GOT3 (cell line): ENCODE measurements at places on chromosomes 12 and 14.

DNA sequence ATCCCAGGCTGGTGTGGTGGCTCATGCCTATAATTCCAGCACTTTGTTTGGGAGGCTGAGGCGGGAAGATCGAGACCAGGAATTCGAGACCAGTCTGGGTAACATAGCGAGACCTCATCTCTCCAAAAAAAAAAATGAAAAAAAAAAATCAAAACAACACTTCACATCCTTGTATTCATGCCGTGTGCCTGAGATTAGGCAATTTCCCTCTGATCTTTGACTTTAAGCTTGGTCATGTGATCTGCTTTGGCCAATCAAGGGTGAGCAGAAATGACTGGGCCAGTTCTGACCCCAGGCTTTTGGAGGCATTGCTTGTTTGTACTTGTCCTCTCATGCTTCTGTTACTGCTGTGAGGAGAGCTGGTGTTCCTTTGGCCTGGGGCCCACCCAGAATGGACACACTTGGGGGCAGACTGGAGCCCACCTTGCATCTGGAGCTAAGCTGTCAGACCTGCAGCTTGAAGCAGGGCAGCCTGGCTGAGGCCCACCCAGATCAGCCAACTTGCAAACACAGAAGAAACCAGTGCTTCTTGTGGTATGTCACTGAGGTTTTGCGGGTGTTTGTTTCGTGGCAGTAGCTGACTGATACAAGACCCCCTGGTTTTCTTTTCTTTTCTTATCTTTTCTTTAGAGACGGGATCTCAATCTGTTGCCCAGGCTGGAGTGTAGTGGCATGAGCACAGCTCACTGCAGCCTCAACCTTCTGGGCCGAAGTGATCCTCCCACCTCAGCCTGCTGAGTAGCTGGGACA, 29.7 kb upstream of the TBX3 start:
- DNase-seq, result no peak

GRCh38 chr12:26205941-26206340, 10.6 kb downstream of the SSPN start:
- no peak for DNase-seq

- no peak for DNase-seq
These were observed 649 bp downstream of the AQP6 start for GRCh38 chr12:49973361-49973830.

DNA sequence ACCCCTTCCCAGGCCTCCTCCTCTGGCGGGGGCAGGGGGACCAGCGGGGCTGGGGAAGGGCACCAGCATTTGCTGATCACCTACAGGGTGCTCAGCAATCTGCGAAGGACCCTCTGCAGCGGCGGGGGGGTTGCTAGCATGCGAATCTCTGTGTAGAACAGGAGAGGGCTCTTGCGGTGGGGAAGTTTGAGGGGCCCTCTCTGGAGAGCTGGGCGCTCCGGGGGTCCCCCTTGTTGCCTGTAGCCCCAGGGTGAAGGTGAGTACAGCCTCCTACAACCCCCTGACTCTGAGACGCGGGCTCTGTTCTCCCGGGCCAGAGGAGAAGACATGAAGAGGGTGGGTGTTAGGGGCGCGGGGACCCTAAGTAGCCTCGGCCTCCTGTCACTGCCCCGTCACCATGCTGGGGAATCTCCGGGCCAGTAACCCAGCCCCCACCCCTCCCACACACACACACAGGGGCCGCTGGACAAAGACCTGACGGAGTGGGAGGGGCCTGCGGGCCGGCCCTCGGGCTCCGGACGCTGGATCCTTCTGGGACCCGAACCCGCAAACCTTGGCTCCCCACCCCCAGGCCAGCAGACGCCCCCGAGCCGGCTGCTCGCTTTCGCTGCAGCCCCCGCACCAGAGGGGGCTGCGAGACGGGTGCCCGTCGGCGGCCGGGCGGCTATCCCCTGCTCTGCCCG, 734 bp downstream of the FIGNL2 start:
- no peak for DNase-seq

DNA sequence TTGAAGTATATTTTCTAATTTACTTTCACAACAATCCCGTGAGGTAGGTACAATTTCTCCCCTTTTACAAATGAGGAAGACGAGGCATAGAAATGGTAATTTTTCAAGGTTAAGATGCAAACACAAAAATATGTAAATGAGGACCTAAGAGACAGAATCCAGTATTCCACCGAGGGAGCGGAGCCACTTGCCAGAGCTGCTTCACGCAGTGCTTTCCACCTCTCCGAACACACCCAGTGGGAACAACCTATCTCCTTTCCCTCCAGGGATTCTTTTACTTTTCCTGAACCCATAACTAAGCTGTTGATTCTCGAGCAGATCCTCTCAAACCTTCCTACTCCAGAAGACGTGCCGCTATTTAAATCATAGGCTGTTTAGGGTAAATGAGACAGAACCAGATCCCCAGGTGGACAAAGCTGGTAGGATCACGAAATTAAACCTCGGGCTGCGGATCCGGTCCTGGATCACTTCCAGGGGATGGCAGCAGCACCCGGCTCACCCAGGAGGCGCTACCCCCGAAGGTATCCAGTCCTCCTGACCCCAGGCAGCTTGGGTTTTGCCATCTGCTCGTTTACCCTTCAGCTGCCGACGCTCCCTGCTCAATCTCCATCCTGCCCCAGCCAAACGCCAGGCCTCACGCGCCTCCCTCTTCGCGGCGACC, 1.5 kb downstream of the DDHD1 start:
- DNase-seq, result no peak

GRCh38 chr12:107525719-107526554, 159.7 kb upstream of the PWP1 start:
- no peak for DNase-seq

DNA sequence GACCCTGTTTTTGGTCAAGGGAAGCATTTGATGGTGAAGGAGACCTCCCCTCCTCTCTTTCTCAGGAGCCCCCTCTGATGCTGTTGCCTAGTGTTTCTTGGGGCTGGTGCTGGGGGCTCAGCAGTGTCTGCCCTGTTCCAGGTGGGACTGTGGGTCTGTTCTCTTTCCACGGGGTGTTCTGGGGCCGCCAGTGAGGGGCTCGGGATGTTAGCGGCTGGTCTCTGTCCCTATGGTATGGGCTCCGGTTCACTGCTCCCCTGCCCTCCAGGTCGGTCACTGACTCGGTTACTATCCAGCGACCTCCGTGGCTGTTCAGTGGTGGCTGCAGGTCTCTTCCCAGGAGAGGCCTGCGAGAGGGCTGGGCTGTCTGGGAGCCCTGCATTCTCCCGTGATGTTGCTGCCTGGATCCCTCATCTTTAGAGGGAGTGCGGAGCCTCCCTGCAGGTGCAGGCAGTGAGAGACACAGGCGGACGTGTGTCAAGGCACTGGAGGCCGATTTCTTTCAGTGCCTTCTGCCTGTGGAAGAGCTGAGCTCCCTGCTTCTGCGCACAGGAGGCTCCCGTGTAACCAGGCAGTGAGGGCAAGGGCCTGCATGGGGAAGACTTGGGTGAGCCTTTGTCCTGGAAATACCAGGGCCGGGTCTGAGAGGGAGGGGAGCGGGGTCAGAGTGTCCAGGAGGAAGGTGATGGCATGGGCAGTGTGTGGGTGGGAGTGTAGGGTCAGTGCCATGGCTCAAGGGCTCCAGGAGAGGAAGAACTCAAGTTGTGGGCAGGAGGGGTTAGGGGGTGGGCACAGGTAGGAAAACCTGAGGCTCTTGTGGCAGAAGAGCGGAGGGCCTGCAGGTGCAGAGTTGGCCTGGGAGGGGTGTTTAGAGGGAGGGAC, 362.6 kb downstream of the TMEM121 start:
- DNase-seq, result no peak

- no peak for DNase-seq
These were observed 26.5 kb upstream of the RPLP0 start for GRCh38 chr12:120227233-120228040.

DNA sequence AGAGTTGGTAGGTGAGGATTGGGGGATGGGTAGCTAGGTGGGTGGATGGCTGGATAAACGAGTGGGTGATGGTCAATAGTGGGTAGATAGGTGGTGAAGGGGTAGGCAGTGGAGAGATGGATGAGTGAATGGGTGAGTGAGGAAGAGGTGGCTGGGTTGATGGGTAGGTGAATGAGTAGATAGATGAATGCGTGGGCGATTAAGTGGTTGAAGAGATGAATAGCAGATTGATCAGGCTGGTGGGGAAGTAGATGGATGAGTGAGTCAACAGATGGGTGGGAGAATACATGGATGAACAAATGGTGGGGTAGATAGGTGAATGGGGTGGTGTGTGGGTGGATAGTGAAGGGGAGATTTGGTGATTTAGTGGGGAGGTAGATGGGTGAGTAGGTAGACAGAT, 51.1 kb downstream of the SYNE3 start:
- no peak for DNase-seq

DNA sequence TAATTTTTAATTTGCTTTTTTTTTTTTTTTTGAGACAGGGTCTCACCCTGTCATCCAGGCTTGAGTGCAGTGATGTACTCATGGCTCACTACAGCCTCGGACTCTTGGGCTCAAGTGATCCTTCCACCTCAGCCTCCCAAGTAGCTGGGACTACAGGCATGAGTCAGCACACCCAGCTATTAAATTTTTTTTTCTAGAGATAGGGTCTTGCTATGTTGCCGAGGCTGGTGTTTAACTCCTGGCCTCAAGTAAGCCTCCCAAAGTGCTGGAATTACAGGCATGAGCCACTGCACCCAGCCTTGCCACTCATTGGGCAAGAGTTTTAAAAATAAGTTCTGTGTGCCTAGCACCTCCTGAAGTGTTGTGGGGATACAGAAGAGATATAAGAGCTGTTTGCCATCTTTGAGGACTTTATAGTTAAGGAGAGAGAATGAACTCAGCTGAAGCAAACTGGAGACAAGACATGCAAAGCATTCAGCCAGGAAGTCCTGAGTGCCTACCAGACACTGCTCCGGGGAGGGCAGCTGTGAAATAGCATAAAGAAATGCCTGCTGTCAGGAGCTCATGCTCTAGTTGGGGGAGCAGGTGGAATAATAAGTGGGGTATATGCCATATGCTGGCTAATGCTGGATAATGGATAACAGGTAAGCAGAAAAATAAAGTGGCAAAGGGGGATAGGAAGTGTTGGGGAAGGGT, 15.0 kb upstream of the EMP1 start:
- no peak for DNase-seq

GRCh38 chr12:113895176-113895575, 70.9 kb downstream of the RBM19 start:
- DNase-seq, result no peak

- no peak for DNase-seq
These were observed 74.7 kb downstream of the PRORP start for GRCh38 chr14:35197015-35197414.

- DNase-seq, result no peak
These were observed 3.0 kb downstream of the TEDC1 start for GRCh38 chr14:105493921-105494605.

DNA sequence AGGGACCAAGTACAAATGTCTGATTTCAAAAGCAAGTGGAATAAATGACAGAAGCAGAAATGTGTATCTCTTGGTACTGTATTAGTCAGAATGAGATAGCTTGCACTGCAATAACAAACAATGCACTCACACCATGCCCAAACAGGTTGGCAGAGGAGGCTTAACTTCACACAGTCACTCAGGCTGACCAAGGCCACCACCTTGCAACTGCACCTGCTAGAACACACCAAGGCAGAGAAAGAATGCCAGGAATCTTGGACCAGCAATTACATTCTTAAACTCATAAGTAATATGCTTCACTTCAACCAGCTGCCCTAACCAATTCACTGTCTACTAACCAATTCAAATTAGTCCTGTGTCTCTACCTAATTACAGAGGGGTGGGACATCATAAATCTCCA, 378.3 kb downstream of the BCL11B start:
- no peak for DNase-seq

GRCh38 chr12:25156061-25156460, 38.9 kb downstream of the DNAI7 start:
- DNase-seq, result no peak

DNA sequence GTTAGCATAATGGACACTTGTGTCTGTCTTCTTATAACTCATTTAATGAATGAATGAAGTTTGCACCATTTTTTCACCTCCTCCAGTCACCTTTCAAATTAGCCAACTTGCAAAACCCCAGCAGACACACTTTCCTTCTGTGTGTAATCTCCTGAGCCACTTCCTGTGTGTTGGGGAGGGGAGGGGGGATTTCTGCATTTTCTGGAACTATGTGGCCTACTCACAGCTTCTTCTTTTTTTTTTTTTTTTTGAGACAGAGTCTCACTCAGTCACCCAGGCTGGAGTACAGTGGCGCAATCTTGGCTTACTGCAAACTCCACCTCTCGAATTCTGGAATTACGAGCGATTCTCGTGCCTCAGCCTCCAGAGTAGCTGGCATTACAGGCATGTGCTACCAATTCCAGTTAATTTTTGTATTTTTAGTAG, 4.1 kb upstream of the SERPINA1 start:
- no peak for DNase-seq

DNA sequence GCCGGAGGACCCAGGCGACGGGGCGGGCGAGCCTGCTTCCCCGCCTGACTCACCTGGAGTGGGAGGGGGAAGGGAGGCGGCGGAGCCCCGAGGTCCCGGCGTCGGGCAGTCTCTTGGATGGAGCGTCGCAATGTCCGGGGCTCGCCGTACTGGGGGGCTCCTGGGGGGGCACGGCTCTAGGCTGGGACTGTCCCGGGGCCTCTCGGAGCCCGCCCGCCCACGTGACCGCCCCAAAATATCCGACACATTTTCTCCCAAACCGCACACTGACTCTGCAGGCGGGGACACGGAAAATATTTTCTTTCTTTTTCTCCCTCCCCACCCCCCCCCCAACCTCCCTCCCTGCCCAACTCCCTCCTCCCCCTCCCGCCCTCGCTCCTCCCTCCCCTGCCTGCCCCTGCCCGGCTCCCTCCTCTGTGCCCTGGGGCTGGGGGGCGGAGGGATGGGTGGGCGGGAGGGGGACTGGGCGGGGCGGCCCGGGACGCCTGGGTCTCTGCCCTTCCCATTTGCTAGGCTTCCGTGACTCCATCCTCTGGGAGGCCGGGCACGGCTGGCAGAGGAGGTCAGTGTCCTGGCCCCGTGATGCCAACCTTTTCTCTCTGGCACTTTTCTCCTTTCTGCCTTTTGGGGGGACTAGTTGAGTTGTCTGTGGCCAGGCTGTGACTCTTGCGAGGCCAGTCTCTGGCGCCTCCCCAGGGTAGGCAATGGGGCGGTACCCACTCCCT, at the start of gene RARG:
RARG (minus strand) TSS at position 289 of the 725 bp plus-strand sequence. CDS start 4,664 bp downstream, outside the sequence.
- peak; percentile 38 for DNase-seq

- DNase-seq, result no peak
These were observed 10.7 kb upstream of the SNAPC1 start for GRCh38 chr14:61751475-61751989.

GRCh38 chr12:123131879-123132402, 18.9 kb downstream of the PITPNM2 start:
- DNase-seq, result no peak

- DNase-seq, result no peak
These were observed 2.4 kb downstream of the LRIG3 start for GRCh38 chr12:58917699-58918468.

DNA sequence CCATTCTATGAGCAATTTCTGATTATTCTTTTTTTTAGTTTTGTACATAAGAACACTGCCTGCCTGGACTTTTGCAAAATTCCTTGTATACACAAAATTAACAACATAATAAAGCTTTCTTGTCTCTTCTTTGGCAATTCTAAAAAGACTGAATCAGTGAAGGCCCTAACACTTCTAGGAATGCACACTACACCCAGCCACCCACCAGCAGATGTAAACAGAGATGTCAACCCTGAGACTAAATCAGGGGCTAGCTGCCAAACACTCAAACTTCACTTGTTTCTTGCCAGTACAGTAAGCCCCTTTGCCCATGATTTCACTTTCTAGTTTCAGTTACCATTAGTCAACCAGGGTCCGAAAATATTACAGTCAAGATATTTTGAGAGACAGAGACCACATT, 15.5 kb downstream of the DCAF5 start:
- DNase-seq, result no peak

GRCh38 chr12:16891673-16892072, 285.7 kb upstream of the LMO3 start:
- DNase-seq, result no peak

GRCh38 chr14:65287264-65288131, 125.0 kb upstream of the FUT8 start:
- no peak for DNase-seq
